ENCODE measurements at places on chromosomes 11 and 22.

- no peak for DNase-seq
Measured at GRCh38 chr11:95991545-95991944, 67.6 kb upstream of the MTMR2 start.

DNA sequence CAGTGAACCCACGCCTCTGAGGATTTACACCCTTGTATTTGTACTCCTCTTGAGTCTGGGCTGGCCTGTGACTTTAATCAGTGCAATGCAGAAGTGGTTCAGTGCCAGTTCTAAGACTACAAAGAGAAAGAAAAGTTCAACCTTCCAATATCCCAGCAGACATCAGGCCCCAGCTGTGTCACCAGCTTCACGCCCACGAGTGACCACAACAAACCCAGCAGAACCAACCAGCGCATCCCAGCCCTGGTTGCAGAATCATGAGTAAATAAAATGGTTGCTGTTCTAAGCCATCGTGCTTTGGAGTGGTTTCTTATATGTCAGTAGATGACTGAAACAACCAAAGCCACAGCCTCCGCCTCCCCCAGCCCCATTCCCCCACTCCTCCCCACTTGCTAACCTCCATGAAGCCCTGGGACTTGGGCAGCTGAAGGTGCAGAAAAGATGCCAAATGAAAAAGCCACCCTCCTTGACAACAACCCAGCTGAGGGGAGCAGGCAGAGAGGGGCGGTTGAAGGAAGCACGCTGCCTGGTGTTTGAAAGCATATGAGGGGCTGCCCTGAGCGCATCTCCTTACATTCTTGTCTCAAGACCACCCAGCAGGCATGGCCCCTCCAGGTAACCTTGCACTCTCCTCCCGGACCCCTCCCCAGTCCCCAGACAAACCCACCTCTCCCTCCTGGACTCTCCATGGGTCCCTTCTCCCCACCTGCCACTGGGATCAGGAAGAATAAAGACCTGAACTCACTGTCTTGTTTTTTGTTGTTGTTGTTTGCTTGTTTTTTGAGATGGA lies 20.9 kb downstream of the TSKU start:
- DNase-seq, result peak; percentile 2

DNA sequence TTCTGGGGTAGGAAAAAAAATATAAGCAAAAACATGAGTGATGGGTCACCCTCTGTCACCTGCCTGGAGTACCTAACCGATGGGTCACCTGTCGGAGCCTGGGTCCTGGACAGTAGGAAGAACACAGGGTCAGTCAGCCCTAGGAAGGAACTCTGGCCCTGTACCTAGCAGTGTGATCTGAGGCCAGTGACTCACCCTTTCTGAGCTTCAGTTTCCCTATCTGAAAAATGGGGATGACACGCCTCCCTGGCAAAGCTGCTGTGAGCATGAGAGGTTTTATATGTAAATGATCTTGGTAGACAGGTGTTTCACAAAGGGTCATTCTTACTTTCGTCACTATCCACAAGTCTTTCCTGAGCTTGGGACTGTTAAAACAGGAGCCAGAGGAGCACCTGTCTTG lies 182.0 kb downstream of the ST3GAL4 start:
- DNase-seq, result no peak

GRCh38 chr11:13964771-13965074 lies 2.2 kb downstream of the SPON1 start:
- no peak for DNase-seq

DNA sequence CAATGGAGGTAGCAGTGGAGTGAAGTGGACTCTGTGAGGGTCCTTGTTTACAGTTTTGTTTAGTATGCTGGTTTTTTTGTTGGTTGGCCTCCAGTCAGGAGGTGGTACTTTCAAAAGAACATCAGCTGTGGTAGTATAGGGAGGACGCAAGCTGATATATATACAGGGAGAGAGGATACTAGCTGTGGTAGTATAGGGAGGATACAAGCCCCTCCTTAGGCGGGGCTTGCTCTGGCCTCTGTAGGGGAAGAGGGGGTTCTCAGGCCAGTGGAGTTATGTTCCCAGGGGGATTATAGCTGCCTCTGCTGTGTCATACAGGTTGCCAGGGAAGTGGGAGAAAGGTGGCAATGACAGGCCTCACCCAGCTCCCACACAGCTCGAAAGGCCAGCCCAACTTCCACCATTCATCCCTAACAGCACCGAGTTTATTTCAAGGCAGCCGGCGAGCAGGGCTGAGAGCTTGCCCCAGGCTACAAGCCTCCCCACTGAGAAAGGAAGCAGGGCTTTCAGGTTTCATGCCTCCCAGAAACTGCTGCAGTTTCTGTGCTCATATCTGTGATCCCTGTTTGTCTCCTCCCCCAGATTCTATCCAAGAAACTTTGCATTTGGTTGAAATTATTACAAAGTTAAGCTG lies 10.4 kb downstream of the OR52E6 start:
- no peak for DNase-seq

GRCh38 chr11:92268546-92268945 lies 43.9 kb downstream of the FAT3 start:
- no peak for DNase-seq

DNA sequence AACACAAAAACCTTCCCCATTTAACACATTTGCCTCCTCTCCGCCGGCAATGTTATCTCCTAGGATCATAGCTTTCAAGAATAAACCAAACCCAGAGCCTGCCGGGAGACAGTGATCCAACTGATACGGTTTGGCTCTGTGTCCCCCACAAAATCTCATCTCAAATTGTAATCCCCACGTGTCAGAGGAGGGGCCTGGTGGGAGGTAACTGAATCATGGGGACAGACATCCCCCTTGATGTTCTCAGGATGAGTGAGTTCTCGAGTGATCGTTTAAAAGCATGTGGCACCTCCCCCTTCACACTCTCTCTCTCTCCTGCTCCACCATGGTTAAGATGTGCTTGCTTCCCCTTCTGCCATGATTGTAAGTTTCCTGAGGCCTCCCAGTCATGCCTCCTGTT lies 33.3 kb downstream of the RBFOX2 start:
- DNase-seq, result no peak

- DNase-seq, result no peak
Measured at GRCh38 chr11:9231848-9232177, 33.3 kb downstream of the DENND5A start.

- DNase-seq, result peak; percentile 70
Measured at GRCh38 chr11:128621601-128622501, 34.5 kb upstream of the ETS1 start.

DNA sequence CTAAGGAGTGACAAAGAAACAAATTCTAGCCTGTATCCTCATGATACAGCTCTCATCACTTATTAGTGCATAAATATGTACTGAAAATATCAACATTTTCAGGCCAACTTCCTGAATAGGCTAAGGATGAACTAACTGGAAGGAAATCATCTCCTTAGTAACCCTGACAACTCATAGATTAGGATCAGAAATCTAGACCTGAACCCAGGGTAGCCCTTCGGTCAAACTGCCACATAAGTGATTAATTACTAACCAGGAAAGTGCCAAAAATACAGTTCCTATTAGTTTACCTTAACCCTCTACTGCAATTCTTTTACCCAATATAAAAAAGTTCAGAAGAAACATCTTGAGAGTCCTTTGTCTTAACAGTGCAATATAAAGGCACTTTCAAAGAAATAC lies 40.0 kb downstream of the AMBRA1 start:
- DNase-seq, result no peak

DNA sequence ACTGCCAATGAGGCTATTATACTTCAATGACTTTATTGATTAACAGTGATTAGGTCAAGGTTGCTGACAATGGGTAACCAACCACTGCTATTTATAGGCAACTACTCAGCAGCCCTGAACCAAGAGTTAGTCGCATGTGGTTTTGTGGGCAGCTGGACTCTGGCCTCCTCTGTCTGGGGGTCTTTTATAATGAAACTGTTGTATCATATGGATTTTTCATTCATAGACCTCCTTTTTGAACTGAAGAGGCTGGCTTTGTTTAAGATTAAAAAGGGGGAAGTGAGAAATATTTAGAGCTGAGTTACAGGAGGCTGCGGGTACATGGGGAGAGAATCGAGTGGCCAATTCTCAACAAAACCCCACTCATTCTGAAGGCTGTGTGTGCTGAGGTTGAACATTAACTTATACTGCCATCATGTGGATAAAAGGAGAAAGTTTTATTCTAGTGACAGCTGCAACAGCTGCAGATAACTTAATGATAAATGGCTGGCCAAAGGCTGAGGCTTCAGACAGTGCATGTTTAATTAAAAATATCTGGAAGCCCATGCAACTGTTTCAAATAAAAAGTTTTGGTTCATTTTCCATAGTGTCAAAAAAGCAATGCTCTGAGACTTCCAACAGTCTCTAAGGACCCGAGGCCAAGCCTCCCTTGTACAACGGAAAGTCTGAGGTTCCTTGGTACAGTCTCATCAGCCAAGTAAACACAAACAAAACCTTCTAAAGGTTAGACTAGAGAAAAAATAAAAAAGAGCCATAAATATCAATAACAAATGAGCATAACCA lies 682.6 kb downstream of the KCNA4 start:
- no peak for DNase-seq

DNA sequence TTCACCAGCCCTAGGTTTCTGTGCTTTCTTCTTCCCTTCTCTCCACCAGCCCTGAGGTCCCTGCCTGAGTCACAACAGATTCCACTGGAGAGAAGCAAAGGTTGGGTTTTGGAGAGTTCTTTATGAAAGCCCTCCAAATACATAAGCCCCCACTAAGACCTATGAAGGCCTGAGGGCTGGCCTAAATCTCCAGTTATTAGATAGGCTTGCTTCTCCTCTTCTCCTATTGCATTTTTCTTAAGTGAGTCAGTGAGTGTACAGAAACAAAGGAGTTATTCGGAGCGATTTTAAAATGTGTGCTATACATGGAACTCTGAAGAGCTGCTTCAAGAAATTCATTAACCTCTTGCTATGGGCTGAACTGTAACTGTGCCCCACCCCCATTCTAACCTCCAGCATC lies 1057.3 kb downstream of the OPCML start:
- DNase-seq, result no peak

- DNase-seq, result no peak
Measured at GRCh38 chr11:104476454-104476853, 312.5 kb upstream of the PDGFD start.

DNA sequence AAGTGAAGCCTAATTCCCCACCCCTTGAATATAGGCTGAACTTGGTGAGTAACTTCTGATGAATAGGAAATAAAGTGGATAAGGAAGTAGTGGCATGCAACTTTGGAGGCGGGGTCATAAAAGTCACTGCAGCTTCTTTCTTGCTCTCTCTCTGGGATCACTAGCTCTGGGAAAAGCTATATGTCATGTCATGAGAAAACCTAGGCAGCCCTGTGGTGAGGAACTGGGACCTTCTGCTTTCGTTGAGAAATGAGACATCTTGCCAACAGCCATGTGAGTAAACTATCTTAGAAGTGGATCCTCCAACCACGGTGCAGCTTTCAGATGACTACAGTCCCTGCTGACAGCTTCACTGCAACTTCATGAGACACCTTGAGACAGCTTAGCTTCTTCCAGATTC lies 15.7 kb downstream of the ZNF214 start:
- DNase-seq, result no peak

DNA sequence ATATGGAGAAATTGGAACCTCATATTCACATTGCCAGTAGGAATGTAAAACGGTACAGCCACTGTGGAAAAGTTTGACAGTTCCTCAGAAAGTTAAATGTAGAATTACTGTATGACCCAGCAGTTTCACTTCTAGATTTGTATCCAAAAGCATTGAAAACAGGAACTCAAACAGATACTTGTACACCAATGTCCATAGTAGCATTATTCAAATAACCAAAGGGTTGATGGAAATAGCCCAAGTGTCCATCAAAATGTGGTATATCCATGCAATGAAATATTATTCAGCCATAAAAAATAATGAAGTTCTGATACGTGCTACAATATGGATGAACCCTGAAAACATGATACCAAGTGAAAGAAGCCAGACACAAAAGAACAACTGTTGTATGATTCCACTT lies 17.8 kb downstream of the PRRG4 start:
- DNase-seq, result no peak

DNA sequence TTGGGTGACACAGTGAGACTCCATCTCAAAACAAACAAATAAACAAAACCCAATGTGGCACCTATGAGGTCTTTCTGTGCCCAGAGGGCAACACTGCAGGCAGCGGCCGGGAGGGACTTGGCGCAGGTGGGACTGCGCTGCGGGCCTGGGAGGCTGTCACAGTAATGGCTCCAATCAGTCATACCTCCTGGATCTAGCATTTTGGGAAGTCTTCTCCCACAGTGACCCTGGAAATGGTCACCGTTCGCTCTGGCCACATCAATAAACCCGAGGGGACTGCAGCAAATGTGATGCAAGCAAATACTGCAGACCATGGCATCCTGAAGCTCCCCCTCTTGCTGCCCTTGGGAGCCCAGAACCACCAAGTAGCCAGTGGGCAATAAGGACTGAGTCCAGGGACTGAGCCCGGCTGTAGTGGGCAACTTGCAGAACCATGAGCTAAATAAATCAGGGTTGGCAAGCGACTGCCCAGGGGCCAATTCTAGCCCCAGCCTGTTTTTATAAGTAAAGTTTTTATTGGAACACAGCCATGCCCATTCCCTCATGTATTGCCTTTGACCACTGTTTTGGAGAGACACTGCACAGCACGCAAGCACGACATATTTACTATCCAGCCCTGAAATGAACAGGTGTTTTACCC lies 15.4 kb downstream of the SHANK2 start:
- no peak for DNase-seq

DNA sequence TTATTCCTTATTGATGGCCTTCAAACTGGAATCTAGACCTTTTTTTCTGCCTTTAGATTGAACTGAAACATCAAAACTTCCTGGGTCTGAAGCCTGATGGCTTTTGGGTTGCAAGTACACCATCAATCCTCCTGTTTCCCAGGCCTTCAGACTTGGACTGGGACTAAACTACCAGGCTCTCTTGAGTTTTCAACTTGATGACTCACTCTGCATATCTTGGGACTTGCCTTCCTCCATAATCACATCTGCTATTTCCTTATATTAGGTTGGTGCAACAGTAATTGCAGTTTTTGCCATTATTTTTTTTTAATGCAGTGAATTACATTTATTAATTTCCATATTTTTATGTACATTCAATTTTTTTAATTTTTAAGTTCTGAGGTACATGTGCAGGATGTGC lies 7.0 kb downstream of the OR51B5 start:
- DNase-seq, result no peak

DNA sequence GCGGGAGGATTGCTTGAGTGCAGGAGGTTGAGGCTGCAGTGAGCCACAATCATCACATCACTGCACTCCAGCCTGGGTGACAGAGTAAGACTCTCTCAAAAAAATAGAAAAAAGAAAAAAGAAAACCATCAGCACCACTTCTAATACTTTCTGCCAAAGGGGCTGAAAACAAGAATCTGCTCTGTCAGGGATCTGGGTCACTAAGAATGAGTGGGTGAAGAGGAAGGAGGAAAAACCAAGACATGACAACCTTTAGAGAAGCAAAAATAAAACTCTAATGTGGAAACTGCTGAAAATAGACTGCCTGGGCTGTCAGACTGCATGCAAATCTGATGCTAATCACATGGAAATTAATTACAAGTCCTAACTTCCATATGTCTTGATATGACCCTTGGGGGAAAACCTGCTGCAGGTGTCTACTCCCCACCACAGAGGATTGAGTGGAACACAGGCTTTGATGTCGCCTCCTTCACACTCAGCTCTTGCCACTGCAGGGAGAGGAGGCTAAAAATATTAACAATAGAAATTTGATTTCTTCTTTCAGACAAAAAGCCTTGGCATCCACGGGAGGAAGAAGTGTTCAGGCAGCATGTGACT lies 62.5 kb upstream of the CRTAM start:
- DNase-seq, result no peak

All from heart left ventricle (tissue), 16 donors.